Left kidney (tissue), 8 donors: ENCODE measurements at places on chromosomes 2 and 18. TPM values are rescaled to one million over a fixed set of nuclear protein-coding genes. Genes with fewer than 3 reads are reported as not detected.

The IL18RAP gene
- polyA plus RNA-seq = 0.27 TPM

The DNAH7 gene
- 8.8 TPM for polyA plus RNA-seq

- DNase-seq = no peak
Observed at GRCh38 chr18:11736656-11737055, 47.6 kb downstream of the GNAL start.

- no peak for DNase-seq
Observed at GRCh38 chr2:240191001-240191400, 50.5 kb upstream of the OTOS start.

DNA sequence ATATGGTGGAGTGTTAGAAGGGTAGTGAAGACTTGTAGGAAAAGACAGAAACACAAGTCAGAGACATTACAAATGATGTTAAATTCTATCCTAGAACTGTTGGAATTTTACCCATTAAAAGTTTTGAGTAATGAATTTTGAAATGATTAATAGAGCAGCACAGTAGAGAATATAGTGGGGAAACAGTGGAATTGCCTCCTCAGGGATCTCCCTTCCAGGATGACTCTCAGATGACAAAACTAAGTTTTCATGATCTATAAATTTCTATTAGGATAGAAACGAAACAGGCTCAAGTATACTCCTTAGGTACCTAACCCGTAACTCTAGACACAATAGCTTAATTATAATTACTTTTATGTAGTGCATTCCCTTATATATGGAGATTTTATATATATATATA, 86.7 kb downstream of the DPP4 start:
- DNase-seq = no peak

- no peak for DNase-seq
Observed at GRCh38 chr18:41923446-41923845, 31.6 kb upstream of the PIK3C3 start.
